ENCODE measurements at places on chromosomes 16 and 17.

DNA sequence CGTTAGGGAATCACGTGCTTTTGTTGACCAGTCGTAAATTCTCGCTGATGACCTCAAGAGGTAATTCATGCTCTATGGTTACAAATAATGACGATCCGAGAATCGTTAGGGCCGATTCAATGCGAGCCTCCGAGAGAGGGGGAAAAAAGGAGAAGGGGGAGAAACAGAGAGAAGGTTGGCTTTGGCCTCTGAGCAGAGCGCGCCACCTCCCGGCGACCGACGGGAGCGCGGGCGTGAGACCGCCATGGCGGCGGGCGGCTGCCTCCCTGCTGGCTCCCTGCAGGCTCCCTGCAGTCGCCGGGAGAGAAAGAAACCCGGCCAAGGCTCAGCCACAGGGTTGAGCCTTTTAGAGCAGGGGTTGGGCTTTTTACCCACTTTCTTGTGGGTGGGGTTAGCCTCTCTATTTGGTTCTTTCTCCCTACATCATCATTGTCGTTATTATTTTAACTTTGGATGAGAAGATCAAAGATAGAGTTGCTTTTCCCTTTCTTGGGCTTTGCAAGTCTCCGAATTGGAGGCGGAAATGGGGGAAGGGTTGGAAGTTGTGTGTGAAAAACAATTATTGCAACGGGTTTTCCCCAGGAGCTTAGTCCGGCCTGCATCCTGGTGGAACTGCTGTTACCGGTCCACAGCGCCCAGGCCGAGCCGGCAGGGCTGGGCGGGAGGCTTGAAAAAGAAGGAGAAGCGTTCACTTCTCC, 410 bp upstream of the HOXB5 start:
- DNase-seq, result peak; percentile 75

DNA sequence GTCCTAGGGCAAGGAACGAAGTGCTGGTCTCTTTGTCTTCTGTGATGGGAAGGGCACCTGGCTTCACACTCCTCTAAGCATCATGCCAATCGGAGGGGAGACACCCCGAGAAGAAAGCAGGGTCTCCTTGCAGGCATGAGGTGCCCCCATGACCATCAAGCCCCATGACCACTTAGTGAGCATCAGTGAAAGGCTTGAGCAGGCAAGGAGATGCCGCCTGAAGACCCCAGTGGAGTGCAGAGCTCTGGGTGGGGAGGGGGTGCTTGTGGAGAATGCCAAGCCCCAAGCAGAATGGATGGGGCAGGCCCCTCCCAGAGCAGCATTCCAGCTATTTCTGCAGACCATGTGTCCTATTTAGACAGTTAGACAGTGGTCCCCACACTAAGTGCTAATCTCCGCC, 232.7 kb upstream of the TNRC6C start:
- DNase-seq, result no peak

GRCh38 chr17:58051468-58051867, 31.8 kb upstream of the DYNLL2 start:
- DNase-seq, result no peak

DNA sequence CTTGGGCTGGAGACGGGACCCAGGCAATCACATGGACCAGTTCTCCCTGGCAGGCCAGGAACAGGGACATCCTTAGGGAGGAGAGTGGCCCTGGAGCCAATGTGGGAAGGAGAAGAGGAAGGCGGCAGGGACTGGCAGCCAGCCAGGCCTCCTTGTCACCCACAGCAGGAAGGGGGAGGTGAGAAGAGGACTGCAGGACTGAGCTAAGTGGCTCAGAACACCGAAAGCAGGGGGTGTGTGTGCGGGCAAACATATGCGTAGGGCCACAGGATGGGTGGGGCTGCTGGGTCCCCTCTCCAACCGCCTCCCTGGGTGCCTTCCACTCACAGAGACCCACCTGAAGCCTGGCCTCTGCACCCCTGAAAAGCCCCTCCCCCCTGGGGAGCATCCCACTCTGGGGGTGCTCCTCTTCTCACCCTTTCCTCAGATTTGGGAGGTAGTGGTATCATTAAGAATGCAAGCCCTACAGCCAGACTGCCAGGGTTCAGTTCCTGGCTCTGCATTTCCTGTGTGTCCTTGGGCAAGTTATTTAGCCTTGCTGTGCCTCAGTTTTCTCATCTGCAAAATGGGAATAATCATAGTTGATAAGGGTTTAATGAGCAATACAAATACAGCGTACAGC, 8.1 kb downstream of the PNMT start:
- peak; percentile 76 for DNase-seq

DNA sequence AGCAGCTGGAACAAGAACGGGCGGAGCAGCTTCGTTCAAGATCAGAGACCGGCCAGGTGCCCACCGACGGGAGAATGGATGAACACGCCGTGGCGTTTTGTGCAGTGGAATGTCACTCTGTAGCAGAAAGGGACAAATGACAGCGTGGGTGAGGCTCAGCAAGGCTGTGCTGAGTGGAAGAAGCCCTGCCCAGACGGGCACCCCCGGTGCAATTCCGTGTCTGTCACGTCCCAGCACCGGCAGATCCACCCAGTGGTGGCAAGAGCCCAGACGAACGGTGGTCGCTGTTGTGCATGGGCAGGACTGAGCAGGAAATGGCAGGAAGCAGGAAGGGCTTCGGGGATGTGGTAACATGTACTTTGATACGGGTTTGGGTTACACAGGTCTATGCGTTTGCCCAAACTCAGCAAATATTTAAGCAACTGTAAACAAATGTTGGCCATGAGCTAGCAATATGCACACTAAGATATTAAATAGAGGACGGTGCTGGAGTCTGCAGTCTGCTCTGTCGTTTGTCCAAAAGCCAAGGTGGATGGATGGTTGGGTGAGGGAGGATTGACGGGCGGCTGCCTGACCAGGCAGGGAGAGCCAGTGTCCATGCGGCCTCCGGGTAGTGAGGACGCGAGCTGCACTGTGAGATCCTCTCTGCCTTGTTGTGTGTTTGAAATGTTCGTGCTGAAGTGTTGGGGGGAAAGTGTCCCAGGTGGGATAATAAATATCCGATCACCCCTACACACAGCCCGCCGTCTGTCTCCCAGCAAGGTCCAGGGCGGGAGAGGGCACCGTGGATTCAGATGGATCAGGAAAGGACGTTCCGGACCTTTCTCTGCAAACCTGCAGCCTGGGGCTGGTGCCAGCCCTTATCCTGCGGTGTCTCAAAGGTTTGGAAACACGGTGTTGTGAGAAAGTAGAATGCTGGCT, 48.4 kb downstream of the COX4I1 start:
- no peak for DNase-seq

DNA sequence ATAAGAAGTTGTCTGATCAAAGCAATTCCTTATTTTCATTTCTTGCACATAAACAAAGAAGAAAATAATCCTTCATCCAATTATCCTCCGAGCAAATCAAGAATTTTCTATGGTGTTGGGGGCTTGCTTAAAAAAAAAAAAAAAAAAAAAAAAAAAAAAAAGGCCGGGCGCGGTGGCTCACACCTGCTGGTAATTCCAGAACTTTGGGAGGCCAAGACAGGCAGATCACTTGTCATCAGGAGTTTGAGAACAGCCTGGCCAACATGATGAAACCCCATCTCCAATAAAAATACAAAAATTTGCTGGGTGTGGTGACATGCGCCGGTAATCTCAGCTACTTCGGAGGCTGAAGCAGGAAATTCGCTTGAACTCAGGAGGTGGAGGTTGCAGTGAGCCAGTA, 19.3 kb downstream of the CNP start:
- no peak for DNase-seq

DNA sequence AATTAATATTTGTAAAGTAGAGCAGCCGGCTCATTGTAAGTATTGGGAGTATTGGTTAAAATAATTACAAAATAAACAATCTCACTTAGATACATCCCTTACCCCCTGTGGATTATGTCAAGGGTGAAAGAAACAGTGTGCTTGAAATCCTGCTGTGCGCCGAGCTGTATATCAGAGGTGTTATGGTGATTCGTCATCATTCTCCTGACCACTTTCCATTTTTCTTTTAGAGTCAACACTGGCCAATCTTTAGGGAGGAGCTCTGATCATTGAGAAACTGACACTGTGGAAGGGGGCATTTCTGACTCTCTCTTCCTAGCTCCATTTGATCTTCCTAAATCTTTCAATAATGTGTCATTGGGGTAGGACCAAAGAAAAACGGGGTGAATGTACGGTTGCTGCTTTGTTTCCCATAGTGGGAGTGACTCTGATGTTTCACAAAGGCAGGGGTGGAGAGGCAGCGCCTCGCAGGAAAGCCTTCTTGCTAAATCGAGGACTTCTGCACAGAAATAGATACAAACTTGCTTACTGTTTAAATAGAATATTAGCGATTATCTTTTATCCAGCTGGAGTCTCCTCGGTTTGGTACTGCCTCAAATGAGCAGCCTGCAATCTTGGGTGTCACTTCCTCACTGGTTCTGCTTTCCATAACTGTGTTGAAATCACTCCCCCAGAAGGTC, 123.4 kb downstream of the PRKCB start:
- DNase-seq, result no peak

- no peak for DNase-seq
Observed at GRCh38 chr17:49067163-49067562, 65.4 kb upstream of the B4GALNT2 start.

DNA sequence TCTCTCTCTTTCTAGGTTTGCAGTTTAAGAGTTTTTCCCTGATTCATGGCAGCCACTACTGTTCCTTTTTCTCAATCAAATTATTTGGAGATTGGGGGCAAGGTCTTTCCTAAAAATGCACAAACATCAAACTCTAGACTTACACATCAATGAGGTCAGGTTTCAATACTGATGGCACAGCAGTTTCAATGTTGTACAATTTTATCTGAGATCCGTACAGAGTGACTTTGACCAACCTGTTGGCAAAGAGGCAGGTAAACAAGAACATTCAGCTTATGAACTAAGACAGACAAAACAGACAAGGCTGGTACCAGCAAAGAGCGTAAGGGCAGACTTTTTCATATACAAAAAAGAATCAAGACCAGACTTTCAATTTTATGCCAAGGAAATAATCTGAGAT, 58.0 kb upstream of the GSG1L start:
- no peak for DNase-seq

GRCh38 chr16:88697831-88698615, 8.2 kb downstream of the RNF166 start:
- peak; percentile 41 for DNase-seq

DNA sequence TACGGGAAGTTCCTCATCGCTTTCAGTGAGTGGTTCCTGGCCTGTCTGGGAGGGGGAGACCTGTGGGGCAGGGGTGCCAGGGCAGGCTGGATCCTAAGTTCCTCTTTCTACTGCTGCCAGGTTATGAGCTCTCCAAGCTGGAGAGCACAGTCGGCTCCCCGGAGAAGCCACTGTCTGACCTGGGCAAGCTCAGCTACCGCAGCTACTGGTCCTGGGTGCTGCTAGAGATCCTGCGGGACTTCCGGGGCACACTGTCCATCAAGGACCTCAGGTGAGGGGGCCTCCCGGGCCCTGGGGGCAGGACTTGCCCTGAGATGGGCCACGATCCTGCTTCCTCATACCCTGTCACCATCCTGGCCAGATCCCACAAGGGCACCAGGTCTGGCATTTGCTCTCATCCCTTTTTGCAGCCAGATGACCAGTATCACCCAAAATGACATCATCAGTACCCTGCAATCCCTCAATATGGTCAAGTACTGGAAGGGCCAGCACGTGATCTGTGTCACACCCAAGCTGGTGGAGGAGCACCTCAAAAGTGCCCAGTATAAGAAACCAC, 5.1 kb downstream of the PRSS8 start:
- no peak for DNase-seq

GRCh38 chr17:81241648-81242420, 2.7 kb downstream of the NDUFAF8 start:
- peak; percentile 43 for DNase-seq

GRCh38 chr17:48445248-48445620, 15.2 kb upstream of the SKAP1 start:
- DNase-seq, result no peak

DNA sequence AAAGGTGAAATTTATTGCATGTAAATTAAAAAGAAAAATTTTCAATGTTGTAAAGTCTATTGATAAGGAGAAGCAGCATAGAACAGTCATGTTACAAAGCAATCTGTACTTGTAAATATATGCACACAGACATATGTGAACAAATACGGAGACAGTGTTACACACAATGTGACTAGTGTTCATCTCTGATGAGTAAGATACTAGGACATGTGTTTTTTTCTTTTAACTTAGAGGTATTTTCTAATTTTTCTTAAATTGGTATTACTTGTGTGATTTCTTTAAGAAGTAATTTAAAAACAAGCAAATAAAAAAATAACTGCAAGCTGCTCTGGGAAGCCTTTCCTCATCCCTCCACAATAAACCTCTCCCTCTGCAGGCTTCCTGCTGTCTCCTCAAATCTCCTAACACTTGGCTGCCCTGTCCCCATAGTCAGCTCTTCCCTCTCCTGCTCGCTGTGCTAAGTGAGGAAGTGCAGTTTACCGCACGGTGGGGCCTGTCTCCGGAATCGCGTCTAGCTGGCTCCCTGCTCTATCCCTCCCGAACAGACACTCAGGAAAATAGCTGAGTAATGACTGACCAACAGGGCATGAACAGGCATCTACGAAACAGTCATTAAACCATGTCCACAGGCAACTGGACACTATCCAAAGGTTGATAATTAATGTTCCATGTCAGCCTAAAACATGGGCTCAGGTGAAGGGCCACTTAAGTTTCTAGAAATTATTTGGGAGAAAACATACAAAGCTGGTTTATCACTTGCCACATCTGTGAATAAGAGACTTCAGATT, 35.9 kb downstream of the CMTM4 start:
- DNase-seq, result no peak

DNA sequence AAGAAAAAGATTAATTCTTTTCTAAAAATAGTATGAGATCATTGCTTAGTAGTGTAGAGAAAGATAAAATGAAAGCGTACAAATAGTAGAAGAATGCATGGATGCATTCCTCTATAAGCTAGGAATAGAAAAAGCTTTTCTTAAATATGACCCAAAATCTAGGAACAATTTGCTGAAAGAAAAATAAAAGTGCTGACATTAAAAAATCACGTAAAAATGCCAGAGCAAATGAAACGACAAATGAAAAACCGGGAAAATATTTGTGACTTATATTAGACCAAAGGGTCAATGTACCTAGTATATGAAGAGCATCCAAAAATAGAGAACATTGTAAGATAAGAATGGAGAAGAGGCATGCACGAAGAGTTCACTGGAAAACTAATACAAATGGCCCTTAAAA, 149.5 kb upstream of the MON1B start:
- DNase-seq, result no peak

DNA sequence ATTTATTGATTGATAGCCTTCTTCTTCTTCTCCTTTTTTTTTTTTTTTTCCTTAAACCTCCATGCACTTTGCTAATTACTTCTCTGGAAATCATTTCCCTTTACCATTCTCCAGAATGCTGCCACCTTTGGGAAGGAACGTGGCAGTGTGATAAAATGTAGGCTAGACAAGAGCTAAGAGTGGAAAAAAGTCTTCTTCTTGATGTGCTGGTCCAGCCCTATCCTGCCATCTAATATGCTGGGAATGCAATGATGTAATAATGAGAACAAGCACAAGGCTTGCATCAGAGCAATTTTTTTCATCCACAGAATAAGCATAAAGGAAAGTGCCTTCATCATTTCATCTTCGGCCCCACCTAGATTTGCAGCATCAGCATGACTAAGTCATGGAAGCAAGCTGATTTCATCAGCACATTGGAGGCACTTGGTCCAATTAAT, 128.7 kb upstream of the ZFHX3 start:
- no peak for DNase-seq

All from CD8-positive, alpha-beta memory T cell (primary cell).